ENCODE measurements at places on chromosomes 3 and 15.

DNA sequence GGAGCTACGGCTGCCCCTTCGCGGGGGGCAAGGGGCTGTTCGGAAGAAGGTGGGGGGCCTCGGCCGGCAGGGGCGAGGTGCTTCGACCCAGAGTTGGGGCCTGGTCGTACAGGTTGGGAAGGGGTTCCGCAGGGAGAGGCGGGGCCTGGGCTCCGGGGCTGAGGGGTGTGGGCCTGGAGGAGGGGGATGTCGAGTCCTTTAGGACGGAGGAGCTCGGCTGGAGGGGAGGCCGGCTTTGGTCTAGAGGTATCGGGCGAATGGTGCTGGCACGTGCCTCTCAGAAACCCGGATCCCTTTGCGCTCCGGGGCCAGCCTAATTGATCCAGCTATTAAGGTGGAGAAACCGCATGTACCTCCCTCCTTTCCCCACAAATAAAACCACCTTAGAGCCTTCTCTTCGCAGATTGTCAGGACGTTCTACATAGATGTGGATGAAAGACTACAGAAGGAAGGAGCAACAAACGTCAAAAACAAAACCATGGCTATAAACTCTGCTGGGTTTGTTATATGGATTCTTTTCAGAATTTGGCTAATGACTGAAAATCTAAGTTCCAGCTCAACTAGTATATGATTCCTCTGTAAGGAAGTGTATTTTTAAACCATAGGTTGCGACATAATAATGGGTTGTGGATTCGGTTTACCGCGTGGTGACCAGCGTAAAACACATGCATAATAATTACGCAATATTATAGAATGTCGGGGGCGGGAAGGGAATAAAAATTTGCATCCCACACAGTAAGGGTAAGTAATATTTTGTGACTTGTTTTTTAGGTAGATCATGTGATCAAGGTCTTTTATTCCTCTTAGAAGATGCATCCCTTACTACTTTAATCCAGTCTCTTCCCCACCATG, 644 bp upstream of the NGLY1 start:
- DNase-seq, result no peak

DNA sequence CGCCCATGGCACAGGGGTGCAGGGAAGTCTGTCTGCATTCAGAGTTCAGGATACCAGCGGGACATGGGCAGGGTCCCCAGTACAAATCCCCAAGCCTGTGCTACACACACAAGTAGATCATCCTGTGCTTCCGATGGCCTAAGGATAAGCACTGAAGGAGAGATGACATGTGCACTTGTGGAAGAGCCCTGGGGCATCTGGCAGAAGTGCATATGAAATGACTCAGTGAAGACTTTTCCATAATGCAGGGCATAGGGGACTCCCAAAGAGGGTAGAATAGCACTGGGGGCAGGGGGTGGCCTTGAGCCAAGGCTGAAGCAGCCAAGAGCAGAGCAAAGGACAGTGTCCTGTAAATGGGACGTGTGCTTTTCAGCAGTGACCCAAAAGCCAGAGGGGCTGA, 22.9 kb downstream of the ADAMTS17 start:
- DNase-seq, result no peak

GRCh38 chr3:5754602-5755001, 567.1 kb downstream of the EDEM1 start:
- DNase-seq, result no peak

DNA sequence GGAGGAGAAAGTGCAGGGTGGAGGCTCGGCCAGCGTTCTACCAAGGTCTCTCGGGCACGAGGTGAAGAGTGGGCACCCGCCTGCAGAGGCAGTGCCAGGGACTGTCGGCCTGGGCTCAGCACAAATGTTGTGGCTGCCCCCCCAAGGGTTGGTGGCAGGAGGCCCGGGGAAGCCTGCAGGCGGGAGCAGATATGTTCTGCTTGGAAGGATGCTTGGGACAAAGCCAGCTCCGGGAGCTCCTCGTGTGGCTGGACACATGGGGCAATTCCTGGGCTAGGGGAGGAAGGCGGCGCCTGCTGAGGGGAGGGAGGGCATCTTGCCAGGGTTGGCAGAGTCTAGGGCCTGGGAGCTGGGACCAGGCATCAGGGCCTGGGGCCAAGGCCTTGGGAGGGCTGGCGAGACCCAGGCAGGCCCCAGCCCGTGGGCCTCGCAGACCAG, 30.4 kb upstream of the FBLN2 start:
- DNase-seq, result no peak

- DNase-seq, result no peak
These were observed 36.7 kb downstream of the ZBTB38 start for GRCh38 chr3:141405025-141405424.

DNA sequence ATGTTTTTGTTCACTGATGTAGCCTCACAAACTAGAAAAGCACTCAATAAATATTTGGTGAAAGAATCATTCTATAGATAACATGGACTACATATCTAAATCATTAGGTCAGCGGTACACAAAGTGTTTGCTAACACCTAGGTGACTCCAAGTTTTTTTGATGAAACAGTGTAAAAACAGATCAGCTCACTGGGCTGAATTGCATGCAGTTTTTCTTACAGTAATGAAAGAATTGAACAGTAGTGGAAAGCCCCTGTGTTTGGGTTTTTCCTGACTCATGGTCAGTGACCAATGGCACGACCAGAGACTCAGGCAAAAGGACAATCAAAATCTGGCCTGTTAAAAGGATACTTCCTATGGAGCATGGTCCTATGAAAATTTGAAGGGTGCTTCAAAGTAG, 384.3 kb upstream of the EPHA6 start:
- DNase-seq, result no peak

DNA sequence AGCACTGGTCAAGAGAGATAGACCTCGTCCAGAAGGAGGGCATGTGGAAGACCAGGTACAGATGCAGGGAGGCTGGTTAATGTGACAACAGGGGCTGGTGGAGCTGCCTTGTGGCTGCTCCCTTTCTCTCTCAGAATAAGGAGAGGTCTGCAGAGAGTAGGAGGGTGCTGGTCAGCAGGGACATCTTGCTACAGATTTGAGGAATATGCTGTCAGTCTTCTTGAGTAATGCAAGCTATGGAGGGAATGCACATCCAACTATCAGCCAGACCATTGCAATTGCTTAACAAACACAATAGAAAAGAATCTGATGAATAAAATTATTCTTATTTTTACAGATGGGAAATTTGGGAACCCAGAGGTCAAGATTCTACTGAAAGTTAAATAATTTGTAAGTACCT, 20.3 kb upstream of the SIAH2 start:
- no peak for DNase-seq

- DNase-seq, result no peak
These were observed 6.4 kb upstream of the ADAM10 start for GRCh38 chr15:58755956-58756355.

- no peak for DNase-seq
These were observed 56.9 kb upstream of the NR2C2 start for GRCh38 chr3:14890476-14890875.

GRCh38 chr3:186551387-186551786, 7.2 kb upstream of the CRYGS start:
- no peak for DNase-seq

- DNase-seq, result no peak
These were observed 19.4 kb downstream of the ZNF80 start for GRCh38 chr3:114218006-114218405.

- no peak for DNase-seq
These were observed 227.3 kb downstream of the ITPR1 start for GRCh38 chr3:4720316-4721075.

GRCh38 chr15:74417225-74417624, 16.5 kb downstream of the SEMA7A start:
- no peak for DNase-seq

Measured in stimulated activated naive CD4-positive, alpha-beta T cell treated with Interleukin-2 at 50 U/mL for 16 hours (primary cell).